ENCODE measurements at places on chromosomes 3 and 15. TPM values are rescaled to one million over a fixed set of nuclear protein-coding genes. Genes with fewer than 3 reads are reported as not detected.

- peak; percentile 92 for DNase-seq
Measured at GRCh38 chr15:29103824-29104565, 165.6 kb downstream of the NSMCE3 start.

- no peak for DNase-seq
Measured at GRCh38 chr3:99639579-99639978, 1.2 kb downstream of the COL8A1 start.

DNA sequence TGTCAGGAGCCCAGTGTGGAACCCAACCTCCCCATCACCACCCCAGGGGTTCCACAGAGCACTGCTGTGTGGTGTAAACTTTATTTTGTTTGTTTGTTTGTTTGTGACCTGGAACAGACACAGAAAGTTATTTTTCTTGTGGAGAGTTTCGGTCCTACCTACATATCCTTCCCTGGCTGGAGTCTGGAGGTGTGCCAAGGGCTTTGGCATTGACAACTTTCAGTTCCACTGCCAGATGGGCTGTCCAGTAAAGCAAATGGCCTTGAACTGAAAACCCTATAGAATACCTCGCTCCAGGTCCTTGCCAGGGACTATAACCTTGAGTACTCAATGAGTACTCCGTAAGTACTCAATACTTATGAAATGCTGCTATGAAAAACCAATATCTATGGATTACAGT is 103.5 kb downstream of the MITF start:
- no peak for DNase-seq

Gene EDC3
- total RNA-seq, result 27.7 TPM

Gene KY
- 0.50 TPM for total RNA-seq

DNA sequence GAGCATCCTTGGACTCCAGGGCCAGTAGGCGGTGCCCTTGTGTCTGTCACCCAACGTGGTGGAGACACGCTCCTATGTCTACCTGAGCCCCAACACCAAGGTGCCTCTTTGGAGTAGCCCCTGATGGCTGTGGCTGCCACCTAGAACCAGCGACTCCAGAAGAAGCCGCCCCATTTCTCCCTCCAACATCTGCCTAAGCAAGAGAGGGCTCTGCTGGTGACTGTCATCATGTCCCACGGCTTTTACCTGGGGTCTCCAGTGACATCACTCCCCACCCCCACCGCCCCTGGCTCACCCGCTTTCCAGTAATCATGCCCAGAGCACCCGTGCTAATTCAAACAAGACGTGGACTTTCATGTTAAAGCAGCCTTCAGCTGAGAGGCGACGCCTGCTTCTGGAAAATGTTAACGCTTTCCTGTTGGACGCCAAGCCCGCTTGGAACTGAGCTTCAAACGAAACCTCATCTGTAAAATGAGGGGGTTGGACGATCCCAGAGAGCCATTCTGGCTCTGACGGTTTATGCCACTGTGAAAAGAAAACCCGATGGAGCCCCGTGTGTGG is 57.0 kb downstream of the ISG20 start:
- no peak for DNase-seq

- DNase-seq, result no peak
Measured at GRCh38 chr15:25727867-25728600, 135.1 kb downstream of the ATP10A start.

Gene FBXW12
- total RNA-seq, result not detected

- DNase-seq, result peak; percentile 58
Measured at GRCh38 chr15:80694611-80695098, 455 bp upstream of the ABHD17C start.

DNA sequence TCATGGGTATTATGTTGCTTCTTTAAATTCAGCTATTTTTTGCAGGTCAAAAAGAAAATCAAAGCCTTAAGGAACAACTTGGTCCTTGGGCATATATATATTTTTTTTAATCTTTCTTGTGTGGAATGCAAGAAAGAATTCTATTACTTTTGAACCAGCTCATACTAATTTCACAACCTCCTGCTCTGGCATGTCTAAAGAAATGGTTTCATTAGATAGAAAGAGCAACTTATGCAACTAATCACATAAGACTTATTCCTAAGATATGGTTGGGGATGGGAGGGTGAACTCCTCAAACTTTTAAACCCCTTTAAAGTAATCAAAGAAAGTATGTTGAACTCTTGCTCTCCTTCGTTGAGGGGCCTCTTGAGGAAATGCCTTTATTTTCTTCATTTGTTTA is 114.9 kb downstream of the GMNC start:
- DNase-seq, result no peak

DNA sequence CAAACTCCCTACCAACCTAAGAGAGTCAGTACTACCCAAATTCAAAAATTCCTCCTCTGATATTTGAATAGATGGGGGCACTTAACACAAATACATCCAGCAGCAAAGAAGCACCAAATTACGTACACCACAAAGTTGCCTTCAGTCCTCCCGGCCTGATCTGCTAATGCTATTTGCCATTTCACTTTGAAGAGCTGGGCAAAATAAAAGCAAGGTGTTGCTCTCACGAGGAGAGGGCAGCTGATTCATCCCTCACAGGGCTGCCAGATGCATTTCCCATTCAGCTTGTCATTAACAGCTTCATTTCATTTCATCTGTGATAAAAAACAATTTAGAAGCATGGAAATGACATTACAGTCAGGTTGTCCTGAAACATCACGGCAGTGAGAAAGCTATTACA is 283.4 kb upstream of the VEPH1 start:
- no peak for DNase-seq

Gene CPB1
- total RNA-seq, result 0.41 TPM

Gene WWTR1
- 117 TPM for total RNA-seq

GRCh38 chr15:76168237-76168984 is 108.6 kb downstream of the TMEM266 start:
- no peak for DNase-seq

DNA sequence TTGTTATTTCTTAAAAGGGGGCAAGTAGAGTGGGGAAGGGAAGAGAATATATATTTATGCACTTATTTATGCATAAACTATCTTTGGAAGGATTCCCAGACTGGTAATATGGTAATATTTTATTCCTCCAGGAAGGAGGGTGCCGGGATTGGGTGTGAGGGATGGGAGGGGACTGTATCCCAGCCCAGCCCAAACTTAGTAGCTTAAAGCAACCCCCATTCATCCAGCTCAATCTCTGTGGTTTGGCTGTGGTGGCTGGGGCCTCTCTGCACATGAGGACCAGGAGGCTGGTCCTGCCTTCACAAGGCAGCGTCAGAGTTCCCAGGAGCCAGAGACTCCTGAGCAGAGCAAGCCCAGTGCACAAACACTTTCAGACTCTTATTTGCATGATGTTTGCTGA is 48.4 kb downstream of the CCNL1 start:
- DNase-seq, result no peak

- DNase-seq, result no peak
Measured at GRCh38 chr15:41967506-41968206, 4.7 kb downstream of the EHD4 start.

DNA sequence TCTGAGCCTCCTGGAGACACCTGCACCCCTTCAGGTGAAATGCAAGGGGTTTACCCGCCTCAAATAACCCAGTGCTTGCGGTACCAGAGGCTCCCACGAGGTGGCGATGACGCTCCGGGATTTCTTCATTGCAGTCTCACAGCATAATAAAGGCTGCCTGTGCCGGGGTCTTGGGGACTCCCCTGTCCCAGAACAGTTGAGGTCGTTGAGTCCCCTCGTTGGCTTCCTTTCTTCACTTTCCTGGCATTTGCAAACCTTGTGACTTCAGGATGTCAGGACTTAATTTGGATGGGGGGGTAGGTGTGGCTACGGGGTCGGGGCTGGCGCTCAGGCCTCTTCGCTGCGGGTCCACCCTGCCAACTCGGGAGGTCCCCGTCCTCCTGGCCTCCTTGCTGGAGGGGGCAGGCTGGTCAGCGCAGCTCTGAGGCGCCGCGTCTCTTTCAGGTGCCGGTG is 1.3 kb downstream of the GNAT1 start:
- DNase-seq, result peak; percentile 91

DNA sequence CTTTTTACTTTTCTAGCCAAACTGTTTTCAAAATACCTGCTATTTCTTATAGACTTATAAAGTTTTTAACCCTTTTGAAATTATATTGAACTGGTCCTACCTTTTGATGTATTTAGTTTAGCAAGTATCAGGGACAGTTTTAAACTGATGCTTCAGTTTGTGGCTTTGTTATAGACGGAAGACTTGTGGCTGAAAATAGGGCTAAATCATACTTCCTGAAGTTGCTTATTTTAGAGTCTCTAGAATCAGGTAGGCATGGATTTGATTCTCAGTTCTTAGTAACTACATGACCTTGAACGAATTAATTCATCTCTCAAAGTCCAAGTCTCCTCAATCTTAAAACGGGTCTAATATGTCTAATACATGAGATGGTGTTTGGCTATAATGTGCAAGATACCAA is 322.8 kb downstream of the RAP2B start:
- no peak for DNase-seq

GRCh38 chr3:197750396-197750831 is 731 bp downstream of the FYTTD1 start:
- peak; percentile 90 for DNase-seq

GRCh38 chr15:68966996-68967395 is 36.7 kb downstream of the SPESP1 start:
- DNase-seq, result no peak
